ENCODE measurements at places on chromosomes 1 and 21.

GRCh38 chr1:97245026-97245425 is 523.4 kb downstream of the PTBP2 start:
- DNase-seq, result no peak

GRCh38 chr1:113677250-113678158 is 81.8 kb downstream of the PHTF1 start:
- DNase-seq, result peak; percentile 48

GRCh38 chr1:65821386-65821785 is 28.7 kb downstream of the PDE4B start:
- no peak for DNase-seq

GRCh38 chr1:214912127-214912526 is 170.4 kb upstream of the KCNK2 start:
- no peak for DNase-seq

- no peak for DNase-seq
Observed at GRCh38 chr1:219443763-219444162, 169.1 kb downstream of the ZC3H11B start.

DNA sequence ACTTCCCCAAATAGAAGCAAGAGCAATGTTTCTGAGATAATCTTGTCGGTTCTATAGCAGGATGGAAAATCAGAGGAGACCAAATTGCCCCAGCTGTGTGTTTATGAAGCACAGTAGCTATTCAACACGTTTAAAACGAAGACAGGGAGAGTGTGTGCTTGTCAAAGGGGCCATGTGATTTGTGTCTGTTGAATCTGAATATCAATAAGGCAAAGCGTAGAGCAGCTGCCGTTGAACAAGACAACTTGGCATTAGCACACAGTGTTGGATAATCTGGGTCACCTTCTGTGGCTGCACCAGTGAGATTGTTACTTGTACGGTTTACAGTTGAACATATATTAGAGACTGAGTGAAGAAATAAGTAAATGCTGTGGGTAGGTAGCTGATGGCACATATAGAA is 1.0 kb downstream of the CRB1 start:
- no peak for DNase-seq
